Spleen (tissue), 13 donors: ENCODE measurements at places on chromosomes 1 and 21. TPM values are rescaled to one million over a fixed set of nuclear protein-coding genes. Genes with fewer than 3 reads are reported as not detected.

GRCh38 chr1:110309767-110310166 lies 29.4 kb upstream of the RBM15 start:
- H3K4me1 ChIP-seq: peaks cover 49% of the 10 kb centered on the region
- H3K4me3 ChIP-seq: no peak overlapping the region
- no peaks in the 10 kb centered on the region for H3K27me3 ChIP-seq
- no peaks in the 10 kb centered on the region for H3K36me3 ChIP-seq

GRCh38 chr1:182141040-182141439 lies 79.5 kb upstream of the ZNF648 start:
- DNase-seq: no peak
- peaks cover 33% of the 10 kb centered on the region for H3K4me1 ChIP-seq
- no peak overlapping the region for H3K27ac ChIP-seq
- H3K27me3 ChIP-seq: no peaks in the 10 kb centered on the region
- no peaks in the 10 kb centered on the region for H3K36me3 ChIP-seq
- H3K4me3 ChIP-seq: no peak overlapping the region

DNA sequence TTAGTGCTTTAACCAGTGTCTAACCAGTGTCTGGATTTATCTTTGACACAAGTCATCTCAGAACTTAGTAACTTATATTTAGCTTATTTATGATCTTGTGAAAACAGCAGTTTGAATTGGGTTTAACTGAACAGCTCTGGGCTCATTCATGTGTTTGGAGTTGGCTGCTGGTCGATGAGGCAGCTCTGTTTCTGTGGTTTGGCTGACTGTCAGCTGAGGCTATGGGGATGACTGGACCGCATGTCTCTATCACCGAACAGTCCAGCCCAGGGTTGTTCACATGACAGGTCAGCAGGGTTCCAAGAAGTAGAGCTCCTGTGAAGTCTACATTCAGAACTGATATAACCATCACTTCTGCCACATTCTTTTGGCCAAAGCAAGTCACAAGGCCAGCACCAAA lies 29.1 kb upstream of the C21orf91 start:
- H3K4me3 ChIP-seq: no peak overlapping the region
- no peaks in the 10 kb centered on the region for H3K27me3 ChIP-seq
- H3K27ac ChIP-seq: no peak overlapping the region
- H3K4me1 ChIP-seq: no peaks in the 10 kb centered on the region

DNA sequence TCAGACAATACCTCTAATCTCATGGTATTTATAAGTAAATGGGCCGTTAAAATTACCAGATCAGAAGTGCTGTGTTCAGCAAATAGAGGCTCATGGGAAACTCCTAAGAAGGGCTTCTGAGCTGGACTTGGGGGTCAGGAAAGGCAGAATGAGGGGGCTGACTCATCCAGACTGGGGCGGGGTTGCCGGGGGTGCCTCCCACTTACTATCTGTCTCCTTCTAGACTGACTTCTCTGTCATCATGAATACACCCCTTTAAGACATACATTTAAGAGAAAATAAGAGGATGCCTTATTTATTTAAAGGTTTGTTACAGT lies 96.0 kb upstream of the ERRFI1 start:
- peaks cover 10% of the 10 kb centered on the region for H3K4me1 ChIP-seq
- no peak for DNase-seq
- H3K4me3 ChIP-seq: no peak overlapping the region
- H3K27ac ChIP-seq: peak overlapping the region; percentile 74

- H3K27ac ChIP-seq: no peak overlapping the region
- H3K27me3 ChIP-seq: no peaks in the 10 kb centered on the region
- DNase-seq: no peak
- H3K4me3 ChIP-seq: no peak overlapping the region
- H3K4me1 ChIP-seq: no peaks in the 10 kb centered on the region
- H3K36me3 ChIP-seq: no peaks in the 10 kb centered on the region
Observed at GRCh38 chr1:176857632-176858031, 306.9 kb downstream of the ASTN1 start.

Gene FAM163A
- not detected for total RNA-seq

DNA sequence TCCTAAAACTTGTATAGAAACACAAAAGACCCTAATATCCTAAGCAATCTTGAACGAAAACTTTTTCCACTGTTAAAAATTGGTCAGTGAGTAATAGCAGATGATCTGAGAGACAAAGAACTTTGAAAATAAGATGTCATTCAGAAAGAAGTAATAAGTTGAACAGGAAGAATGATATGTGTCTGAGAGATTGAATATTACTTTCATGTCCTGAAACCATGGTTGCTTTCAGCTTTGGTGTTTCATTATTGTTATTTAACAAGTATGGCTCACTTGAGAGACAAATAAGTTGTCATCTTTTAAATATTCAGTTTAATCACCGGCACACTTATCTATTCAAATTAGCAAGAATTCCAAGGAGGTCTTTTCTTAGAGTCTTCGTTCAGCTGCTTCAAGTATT lies 11.4 kb downstream of the PRKACB start:
- peaks cover 94% of the 10 kb centered on the region for H3K4me1 ChIP-seq
- no peak for DNase-seq
- no peak overlapping the region for H3K27ac ChIP-seq
- H3K4me3 ChIP-seq: no peak overlapping the region
- H3K27me3 ChIP-seq: no peaks in the 10 kb centered on the region

GRCh38 chr1:19384113-19384512 lies 72.0 kb downstream of the SLC66A1 start:
- no peak overlapping the region for H3K27ac ChIP-seq
- no peaks in the 10 kb centered on the region for H3K27me3 ChIP-seq
- no peak overlapping the region for H3K4me3 ChIP-seq
- no peak for DNase-seq
- peaks cover 6% of the 10 kb centered on the region for H3K4me1 ChIP-seq
- H3K36me3 ChIP-seq: peaks cover 88% of the 10 kb centered on the region

DNA sequence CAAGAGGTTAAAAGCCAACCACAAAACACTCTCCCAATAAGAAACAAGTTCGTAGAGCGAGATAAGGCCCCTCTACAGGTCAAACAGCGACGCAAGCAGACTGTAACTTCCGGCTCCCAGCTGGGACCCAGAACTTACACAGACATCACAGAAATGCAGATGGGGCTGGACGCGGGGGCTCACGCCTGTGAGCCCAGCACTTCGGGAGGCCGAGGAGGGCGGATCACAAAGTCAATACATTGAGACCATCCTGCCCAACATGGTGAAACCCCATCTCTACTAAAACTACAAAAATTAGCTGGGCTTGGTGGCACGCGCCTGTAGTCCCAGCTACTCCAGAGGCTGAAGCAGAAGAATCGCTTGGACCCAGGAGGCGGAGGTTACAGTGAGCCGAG lies 11.1 kb downstream of the CCNL2 start:
- H3K4me3 ChIP-seq: no peak overlapping the region
- H3K27ac ChIP-seq: no peak overlapping the region
- H3K4me1 ChIP-seq: no peaks in the 10 kb centered on the region
- H3K27me3 ChIP-seq: no peaks in the 10 kb centered on the region
- H3K36me3 ChIP-seq: peaks cover 86% of the 10 kb centered on the region
- no peak for DNase-seq

DNA sequence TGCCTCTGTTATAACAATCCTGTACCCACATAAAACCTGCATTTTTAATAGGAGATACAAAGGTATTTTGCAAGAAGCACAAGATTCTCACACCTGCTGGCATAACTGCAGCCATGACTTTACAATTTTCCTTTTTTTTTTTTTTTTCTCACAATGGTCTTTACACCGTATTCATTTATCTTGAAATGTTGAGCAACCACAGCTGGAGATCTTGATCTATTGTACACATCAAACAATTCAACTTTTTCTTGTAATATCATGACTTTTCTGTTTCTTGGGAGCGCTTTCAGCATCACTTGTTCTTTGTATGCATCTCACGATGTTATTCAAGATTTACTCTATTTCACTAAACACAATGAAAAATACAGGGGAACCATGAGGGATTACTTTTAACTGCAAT lies 651.4 kb downstream of the KCNT2 start:
- no peak overlapping the region for H3K4me3 ChIP-seq
- no peak overlapping the region for H3K27ac ChIP-seq

GRCh38 chr1:41500378-41500777 lies 15.9 kb upstream of the EDN2 start:
- no peak overlapping the region for H3K4me3 ChIP-seq
- peaks cover 14% of the 10 kb centered on the region for H3K27me3 ChIP-seq
- no peaks in the 10 kb centered on the region for H3K36me3 ChIP-seq

Gene DYNLT4
- 1.2 TPM for total RNA-seq

GRCh38 chr1:168733241-168733640 lies 4.2 kb upstream of the DPT start:
- H3K4me3 ChIP-seq: no peak overlapping the region
- no peak for DNase-seq
- no peaks in the 10 kb centered on the region for H3K27me3 ChIP-seq
- no peak overlapping the region for H3K27ac ChIP-seq
- no peaks in the 10 kb centered on the region for H3K36me3 ChIP-seq
- H3K4me1 ChIP-seq: no peaks in the 10 kb centered on the region

Gene MARK1
- 2.9 TPM for total RNA-seq

DNA sequence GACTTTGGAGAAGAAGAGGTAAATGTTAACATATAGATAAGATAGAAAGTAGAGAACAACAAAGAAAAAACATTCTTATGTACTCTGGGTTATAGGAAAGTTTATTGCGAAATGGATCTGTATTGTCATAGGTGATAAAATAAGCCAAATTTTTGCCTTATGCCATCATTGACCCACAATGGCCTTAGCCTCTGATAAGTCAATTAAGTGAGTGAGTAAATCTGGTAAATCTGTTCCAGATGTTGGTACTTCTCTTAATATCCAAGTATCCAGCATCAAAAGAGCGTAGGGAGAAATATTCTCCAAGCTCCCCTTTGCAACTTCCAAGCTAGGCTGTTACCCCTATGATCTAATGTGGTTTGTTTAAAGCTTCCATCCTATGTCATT lies 38.3 kb upstream of the CLCA4 start:
- DNase-seq: no peak
- no peaks in the 10 kb centered on the region for H3K36me3 ChIP-seq
- H3K4me3 ChIP-seq: no peak overlapping the region

DNA sequence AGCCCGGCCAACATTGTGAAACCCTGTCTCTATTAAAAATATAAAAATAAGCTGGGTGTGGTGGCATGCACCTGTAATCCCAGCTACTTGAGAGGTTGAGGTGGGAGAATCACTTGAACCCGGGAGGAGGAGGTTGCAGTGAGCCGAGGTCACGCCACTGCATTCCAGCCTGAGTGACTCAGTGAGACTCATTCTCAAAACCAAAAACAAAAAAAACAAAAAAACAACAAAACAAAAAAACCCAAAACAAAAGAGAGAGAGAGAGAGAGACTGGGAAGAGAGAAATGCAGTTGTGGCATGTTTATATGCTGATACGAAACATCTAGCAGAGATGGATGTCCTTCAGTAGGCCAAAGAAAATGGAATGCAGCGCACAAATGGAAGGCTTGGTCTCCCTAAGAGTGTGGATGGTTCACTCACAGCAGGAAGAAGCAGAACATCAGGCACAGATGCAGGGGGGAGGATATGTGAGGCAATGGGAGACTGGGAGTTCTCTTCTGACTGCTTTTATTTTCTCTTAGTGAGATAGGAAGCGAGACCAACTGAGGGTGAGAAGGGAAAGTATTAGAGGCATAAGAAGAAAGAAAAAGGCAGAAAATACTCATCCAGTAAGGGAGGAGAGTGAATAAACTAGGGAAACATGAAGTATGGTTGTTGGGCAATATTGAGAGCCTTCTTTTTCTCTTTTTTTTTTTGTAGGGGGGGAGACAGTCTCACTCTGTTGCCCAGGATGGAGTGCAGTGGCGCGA lies 16.0 kb downstream of the THEM4 start:
- no peaks in the 10 kb centered on the region for H3K27me3 ChIP-seq
- no peak overlapping the region for H3K4me3 ChIP-seq

DNA sequence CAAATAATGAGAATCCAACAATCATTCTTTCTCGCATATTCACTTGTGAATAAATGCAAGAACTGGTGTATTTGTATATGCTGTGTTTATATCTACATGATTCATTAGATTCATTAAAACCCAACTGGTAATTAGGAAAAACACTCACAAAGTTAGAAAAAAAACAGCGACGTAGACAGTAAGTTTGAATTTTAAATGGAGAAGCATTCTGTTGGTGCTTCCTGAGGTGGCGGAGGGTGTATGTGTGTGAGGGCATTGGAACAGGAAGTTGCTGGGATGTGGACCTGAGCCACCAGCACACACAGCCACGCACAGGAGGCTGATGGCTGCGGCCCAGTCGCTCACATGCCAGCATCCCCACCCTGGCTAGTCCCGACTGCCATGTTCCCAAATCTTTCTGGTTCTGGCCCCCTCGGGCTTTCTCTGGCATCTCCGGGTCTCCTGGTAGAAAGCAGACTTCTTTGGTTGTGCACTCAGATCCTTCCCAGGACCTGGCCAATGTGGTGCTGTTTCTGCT lies 121.6 kb upstream of the IRF2BP2 start:
- DNase-seq: peak; percentile 83
- H3K4me1 ChIP-seq: peaks cover 37% of the 10 kb centered on the region
- no peaks in the 10 kb centered on the region for H3K27me3 ChIP-seq
- H3K36me3 ChIP-seq: no peaks in the 10 kb centered on the region
